SK-N-DZ (cell line): ENCODE measurements at places on chromosomes 13 and 19.

GRCh38 chr19:18847549-18848463 is 16.0 kb downstream of the UPF1 start:
- no peak for DNase-seq

- no peak for DNase-seq
These were observed 21.6 kb downstream of the FXYD5 start for GRCh38 chr19:35176181-35176570.

DNA sequence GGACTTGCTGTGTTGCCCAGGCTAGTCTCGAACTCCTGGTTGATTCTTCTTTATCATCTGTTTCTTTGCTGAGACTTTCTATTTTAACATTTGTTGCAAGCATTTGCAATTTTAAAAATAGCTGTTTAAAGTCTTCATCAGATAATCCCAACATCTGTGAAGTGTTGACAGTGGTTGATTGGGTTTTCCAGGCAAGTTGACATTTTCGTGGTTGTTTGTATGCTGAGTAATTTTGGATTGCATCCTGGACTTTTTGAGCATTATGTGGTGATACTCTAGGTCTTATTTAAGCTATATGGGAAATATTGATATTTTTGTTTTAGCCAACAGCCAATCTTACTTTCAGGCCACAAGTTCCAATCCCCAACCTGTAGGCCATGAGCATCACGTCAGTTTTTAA is 25.1 kb downstream of the AP1M1 start:
- no peak for DNase-seq

DNA sequence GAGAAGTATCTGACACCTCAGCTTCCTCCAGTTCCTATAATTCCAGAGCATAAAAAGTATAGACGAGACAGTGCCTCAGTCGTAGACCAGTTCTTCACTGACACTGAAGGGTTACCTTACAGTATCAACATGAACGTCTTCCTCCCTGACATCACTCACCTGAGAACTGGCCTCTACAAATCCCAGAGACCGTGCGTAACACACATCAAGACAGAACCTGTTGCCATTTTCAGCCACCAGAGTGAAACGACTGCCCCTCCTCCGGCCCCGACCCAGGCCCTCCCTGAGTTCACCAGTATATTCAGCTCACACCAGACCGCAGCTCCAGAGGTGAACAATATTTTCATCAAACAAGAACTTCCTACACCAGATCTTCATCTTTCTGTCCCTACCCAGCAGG is 3.1 kb downstream of the KLF5 start:
- DNase-seq: no peak

DNA sequence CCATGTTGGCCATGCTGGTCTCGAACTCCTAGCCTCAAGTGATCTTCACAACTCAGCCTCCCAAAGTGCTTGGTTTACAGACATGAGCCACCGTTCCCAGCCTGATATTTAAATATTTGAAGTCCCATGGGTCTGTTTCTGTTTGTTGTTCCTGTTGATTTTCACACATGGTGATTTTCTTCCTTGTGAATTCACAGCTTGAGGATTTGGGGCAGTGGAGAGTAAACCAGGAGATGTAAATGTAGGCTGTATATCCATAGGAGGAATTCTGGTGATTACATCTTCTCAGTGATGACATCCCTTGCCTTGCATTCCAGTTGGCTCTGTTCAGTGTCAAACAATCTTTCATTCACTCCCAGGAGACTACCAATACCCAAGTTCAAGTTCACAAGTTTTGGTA is 471.9 kb downstream of the KCTD12 start:
- DNase-seq: peak; percentile 6

DNA sequence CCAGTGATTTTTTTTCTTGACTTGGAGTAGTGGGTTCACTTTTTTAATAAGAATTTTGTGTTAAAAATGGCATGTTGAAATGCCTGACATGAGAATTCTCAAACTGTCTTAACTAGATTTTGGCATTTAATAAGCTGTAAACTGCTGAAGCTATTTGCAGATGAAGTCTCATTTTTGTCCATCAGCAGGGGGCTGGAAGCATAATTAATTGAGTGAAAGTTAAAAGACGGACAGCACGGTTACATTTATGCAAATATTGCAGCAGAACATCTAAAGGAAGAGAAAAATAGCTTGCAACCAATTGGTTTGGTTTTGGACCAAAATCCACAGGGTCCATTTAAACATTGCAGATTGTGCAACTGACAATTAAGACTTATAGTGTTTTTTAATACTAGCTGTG is 837.3 kb upstream of the KLHL1 start:
- DNase-seq: no peak

- DNase-seq: no peak
These were observed 42.0 kb downstream of the MRPL57 start for GRCh38 chr13:21218351-21219035.

GRCh38 chr19:32599736-32600157 is 18.8 kb downstream of the PDCD5 start:
- peak; percentile 40 for DNase-seq

- peak; percentile 74 for DNase-seq
These were observed 1.2 kb downstream of the BLVRB start for GRCh38 chr19:40464059-40465024.

DNA sequence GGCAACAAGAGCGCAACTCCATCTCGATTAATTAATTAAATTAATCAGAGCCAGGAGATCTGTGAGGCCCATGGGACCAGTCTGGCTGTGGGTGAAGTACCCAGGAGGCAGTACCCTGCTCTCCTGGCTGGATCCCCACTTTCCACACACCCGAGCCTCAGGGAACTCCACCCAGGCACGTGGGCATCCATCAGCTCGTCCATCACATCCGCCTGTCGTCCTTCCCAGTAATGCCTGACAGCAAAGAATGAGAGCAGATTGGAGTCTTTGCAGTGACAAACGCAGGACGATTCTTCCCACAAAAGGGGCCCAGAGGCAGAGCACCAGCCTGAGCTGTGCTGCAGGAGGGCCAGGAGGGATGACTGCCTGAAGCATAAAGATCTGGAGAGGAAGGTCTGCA is 35.8 kb downstream of the VSTM2B start:
- no peak for DNase-seq

DNA sequence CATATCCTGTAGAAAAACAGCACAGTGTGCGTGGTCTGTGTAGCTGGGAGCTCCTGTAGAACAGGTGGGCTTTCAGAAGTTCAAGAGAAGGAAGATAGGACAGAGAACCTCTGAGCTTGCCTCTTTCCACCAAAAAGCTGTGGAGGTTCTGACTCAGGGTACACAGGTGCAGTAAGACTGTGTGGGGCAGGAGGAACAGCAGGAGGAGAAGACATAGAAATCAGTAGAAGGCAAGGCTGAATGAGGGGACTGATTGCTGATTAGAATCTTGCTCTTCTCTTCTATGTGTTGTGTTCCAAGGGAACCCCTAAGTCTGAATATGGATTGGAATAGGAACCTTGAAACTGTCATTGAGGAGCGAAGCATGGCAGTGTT is 122.7 kb downstream of the AKAP11 start:
- DNase-seq: no peak

DNA sequence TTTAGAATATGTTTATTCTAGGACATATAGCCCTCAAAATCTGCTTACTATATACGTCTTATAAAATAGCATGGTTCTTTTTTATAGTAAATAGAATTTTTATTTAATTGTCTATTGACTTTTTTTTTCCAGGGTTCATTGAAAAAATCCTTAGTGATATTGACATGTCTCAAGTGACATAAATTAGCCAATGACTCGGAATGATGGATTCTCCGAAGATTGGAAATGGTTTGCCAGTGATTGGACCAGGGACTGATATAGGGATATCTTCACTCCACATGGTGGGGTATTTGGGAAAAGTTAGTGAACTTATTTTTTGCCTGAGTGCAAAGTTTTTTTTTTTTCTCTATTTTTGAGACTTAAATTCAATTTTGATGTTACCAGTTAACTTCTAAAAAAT is 3.2 kb downstream of the USPL1 start:
- DNase-seq: no peak

- no peak for DNase-seq
These were observed 2.6 kb upstream of the SIGLEC7 start for GRCh38 chr19:51139299-51140014.
